ENCODE measurements at places on chromosomes 11 and 22. TPM values are rescaled to one million over a fixed set of nuclear protein-coding genes. Genes with fewer than 3 reads are reported as not detected.
A peak's percentile ranks its signal among the peaks of the same experiment; 100 is the strongest.

DNA sequence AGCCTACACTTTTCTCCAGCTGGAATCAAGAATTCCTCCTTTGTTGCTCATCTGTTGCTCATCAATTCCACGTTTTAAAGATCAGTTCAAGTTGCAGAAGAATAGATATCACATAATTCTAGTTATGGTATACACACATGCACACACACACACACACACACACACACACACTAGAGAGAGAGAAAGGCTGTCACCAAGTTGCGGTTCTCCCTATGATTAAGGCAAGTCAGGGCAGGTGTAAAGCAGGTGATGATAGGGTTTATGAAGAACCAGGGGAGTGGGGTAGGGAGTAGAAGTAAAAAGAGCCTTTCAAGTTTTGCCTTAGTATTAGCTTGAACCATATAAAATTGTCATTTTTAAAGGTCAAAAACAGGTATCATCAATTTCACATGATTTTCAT, 31.7 kb upstream of the TMPRSS4 start:
- no peak for DNase-seq

GRCh38 chr22:37213218-37213855, 1.1 kb upstream of the SSTR3 start:
- DNase-seq: no peak

DNA sequence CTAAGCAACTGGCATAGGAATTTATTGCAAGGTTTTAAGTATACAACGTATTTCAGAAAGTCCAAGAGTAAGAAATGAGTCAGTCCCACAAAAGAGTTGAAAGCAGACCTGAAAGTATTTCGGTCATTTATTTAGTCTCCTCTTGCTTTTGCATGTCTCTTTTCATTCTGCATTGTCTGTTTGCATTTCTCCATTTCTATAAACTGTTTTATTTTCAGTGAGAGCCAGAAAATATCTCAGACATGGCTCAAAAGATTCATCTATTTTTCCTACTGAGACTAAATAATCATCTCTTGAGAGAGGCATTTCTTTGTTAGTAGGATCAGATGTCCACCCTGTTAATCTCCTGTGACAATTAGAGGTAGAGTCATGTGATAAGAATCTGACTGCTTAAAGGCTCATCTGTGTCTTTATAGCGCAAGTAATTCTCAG, 219.1 kb upstream of the CCDC179 start:
- no peak for DNase-seq

DNA sequence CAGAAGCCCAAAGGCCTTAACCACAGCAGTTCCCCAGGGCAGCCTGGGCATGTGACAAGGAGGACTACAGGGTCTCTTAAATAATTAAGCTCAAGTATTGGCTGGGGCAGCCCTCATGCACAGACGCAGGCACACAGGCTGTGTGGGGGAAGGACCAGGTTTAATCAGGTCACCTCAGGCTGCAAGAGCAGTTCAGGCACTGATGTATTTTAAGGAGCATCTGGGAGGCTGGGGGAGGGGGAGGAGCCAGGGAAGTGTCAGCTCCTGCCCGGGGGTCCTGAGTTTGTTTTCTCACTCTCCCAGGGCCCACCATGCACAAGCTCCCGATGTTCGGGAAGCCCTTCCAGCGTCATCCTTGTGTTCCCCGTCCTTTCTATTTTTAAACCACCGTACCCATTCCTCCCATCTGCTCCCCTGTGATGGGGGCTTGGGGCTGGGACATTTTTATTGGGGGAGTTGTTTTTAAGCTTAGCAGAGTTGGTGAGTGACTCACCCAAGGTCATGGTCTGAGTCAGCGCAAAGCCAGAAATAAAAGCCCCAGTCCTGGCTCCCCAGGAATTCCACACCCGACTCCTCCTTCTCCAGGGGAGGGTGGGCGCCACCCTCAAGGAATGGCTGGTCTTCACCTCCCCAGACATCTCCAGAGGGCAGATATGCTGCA, 2.4 kb downstream of the CSDC2 start:
- DNase-seq: peak; percentile 74

GRCh38 chr11:102733232-102733875, 8.6 kb upstream of the MMP8 start:
- no peak for DNase-seq

GRCh38 chr22:30324014-30324730, 2.6 kb downstream of the TBC1D10A start:
- DNase-seq: no peak

- peak; percentile 44 for DNase-seq
These were observed 517 bp downstream of the SPINDOC start for GRCh38 chr11:63813563-63814382.

GRCh38 chr11:40841231-40841630, 618.2 kb downstream of the LRRC4C start:
- no peak for DNase-seq

GRCh38 chr11:45930951-45931570, 8.6 kb downstream of the LARGE2 start:
- DNase-seq: no peak

DNA sequence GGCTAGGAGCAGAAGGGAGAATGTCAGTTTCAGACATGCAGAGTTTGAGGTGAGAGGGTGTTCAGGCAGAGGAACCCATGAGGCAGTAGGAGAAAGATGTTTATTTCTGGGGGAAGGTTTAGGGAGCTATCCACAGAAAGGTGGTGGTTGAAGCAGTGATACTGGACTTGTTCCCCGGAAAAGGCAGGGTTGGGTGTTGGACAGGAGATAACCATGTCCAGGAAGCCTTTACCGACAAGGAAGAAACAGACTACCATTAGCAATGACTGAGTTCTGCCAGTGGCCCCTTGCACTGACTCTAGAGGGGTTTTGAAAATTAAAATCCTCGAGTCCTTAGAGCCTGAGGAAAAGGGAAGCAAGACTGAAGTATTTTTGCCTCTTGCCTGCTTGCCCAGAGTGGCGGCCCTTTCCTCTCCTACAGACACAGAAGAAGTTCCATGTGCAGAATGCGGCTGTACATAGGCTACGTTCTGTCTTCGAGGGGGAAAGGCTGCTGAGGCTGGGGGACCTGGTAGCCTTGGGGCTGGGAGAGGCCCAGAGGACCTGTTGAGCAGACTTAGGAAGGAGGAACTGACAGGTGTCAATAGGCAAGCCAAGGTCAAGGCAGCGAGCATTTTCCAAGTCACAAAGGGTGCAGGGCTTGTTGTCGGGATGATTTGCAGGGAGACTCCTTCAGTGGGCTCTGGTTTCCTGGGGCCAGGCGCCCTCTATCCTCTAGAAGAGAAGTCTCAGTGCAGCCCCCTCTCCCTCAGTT, 146.7 kb downstream of the LDLRAD3 start:
- no peak for DNase-seq

The IFITM2 gene
- 926 TPM for total RNA-seq

The GLYATL2 gene
- total RNA-seq: not detected

The ESAM gene
- 91.6 TPM for total RNA-seq

The TMPRSS6 gene
- total RNA-seq: not detected

The CEP126 gene
- total RNA-seq: 9.0 TPM

The PATE2 gene
- total RNA-seq: not detected

The OR51B4 gene
- total RNA-seq: not detected
